ENCODE measurements at places on chromosomes 7 and 10.

DNA sequence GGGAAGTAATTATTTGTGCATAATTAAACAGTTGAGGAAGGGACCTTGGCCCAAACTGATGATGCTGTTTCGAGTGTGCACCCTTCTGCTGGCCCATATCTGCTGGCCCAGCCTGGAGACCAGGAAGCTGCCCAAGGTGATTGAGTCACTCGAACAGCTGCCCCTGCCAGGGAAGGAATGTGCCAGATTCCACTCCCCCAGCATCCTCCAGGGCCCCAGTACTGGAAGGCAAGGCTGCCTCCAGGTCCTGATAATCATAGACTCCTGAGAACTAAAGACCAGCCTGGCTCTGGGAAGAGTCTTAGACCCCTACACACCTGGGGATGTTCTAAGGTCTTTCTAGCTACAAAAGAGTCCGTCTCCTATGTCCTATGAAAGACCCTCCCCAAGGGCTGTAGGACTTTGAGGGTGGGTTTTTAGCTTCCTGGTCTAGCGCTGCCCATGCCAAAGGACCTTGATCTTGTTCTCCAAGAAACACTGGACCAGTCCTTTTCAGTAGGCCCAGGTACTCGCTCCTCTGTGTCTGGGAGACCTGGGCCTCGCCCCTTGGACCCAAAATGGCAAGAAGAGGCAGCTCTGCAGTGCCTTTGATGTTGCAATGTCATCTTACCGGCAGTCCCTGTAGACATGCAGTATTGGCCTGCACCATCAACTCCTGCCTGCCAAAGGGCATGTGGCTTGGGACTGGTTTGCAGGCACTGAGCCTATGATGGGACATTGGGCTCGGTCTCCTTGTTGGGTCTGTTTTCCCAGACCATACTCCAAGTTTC is 103.2 kb upstream of the GPR26 start:
- no peak for DNase-seq

DNA sequence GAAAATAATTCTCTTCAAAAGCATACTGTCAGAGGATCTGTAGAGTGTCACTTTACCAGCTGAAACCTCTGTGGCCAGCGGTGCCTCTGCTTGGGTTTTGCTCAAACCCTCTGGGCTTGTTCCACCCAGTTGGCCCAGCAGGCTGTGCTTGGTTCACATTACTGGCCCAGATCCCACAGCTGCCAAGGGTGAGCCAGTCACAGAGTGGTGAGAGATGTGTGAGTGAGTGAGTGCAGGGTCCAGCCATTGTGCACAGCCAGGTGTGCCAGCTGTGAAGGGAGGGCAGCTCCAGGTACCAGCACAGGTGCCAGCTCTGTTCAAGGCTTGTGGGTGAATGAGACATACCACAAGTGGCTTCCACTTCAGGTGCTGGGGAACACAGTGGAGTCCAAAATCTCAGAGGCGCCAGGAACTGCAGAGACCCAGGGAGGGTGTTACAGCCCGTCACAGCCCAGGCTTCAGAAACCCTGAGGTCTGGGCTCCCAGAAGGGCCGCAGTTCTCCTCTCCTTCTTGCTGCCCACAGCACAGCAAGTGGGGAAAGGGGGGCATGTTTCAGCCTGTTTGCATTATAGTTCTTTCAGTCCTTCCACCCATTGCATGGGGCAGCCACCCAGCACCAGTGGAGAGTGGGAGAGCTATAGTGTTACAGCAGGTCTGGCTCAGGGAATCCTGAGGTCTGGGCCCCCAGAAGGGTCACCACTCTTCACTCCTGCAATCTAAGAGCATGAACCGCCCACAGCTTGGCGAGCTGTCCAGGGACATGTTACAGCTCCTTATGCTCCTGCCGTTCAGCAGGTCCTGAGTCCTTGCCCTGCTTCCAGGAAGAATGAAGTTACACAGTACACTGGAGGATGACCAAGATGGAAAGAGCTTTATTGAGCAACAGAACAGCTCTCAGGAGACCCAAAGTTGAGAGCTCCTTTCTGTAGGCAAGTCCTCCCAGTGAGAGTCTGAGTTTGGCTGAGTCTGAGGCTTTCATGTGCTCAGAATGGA is 931.7 kb upstream of the SORCS1 start:
- no peak for DNase-seq

DNA sequence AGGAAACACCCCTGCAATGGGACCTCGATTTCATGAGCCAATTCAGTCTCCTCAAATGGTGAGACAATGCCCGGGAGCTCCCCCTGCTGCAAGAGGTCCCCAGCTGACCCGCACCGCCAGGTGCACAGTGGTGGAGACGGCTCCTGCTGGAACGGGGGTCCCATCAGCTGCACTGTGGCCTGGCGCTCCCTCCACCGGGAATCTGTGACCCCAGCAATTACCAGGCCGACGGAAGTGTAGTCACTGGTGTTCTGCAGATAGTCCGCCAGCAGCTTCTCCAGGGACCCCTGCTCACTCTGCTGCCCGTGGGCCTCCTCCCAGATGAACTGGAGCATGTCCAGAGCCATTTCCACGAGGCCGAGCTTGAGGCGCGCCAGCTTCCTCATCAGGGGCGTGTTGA is 64.9 kb upstream of the NKX6-2 start:
- DNase-seq = no peak

DNA sequence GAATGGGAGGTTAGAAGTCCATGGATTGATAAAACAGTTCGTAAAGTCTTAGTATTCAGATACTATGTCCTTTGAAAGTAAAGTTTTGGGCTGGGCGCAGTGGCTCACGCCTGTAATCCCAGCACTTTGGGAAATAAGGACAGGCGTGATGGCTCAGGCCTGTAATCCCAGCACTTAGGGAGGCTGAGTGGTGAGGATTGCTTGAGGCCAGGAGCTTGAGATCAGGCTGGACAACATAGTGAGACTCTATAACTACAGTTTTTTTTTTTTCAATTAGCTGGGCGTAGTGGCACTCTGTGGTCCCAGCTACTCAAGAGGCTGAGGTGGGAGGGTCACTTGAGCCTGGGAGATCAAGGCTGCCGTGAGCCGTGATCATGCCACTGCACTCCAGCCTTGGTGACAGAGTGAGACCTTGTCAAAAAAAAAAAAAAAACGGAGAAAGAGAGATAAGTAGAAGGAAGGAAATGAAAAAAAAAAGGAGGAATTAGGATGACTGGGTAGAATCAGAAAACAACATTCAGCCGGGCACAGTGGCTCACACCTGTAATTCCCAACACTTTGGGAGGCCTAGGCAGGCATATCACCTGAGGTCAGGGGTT is 25.7 kb upstream of the AGFG2 start:
- no peak for DNase-seq

DNA sequence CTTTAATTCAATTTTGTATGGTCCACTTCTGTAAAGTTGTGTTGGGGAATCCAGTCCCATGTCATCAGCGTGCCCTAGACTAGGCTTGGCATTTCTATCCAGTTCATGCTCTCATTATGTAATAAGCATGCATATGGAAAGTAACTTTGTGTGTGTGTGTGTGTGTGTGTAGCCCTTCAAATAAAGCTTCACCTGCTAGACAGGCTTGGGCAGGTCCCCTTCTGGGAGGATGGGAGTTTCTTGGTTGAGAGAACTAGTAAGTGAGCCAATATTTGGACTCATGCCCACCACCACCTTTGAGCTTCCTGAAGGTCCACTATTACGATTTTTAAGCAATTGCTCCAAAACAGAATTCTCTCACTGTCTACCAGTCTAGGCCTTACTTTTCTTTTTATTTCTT is 6.9 kb downstream of the BZW2 start:
- no peak for DNase-seq

DNA sequence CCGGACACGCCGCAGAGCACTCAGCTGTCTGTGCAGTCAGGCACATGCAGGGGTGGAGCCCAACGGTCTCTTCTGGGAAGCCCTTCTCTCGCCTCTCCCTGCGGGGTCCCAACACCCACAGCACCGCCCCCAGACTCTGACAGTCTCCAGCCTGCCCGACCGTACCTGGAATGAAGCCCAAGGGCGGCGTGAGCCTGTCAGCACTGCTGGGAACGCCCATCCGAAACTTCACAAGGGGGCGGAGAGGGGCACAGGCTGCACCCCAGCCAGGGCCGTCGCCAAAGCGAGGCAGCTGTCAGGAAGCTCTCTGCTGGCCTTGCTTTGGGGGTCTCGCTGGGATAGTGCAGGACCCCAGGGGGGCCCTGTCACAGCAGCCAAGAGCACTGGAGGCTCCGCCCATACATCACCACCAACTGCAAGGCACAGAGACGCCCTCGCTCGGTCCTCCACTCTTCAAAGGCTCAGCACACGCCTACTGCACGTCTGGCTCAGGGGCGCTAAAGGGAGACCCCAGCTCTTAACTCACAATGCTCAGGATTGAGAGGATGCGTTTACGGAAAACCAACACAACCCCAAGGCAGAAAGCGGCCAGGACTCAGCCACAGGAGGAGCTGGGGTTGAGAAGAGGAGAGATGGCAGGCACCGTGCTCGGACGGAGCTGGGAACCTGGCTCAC is 30.9 kb downstream of the MAD1L1 start:
- no peak for DNase-seq

- no peak for DNase-seq
These were observed 611.5 kb upstream of the IGFBP3 start for GRCh38 chr7:46532571-46532970.

- no peak for DNase-seq
These were observed 156.5 kb upstream of the AGR3 start for GRCh38 chr7:17038160-17038782.

DNA sequence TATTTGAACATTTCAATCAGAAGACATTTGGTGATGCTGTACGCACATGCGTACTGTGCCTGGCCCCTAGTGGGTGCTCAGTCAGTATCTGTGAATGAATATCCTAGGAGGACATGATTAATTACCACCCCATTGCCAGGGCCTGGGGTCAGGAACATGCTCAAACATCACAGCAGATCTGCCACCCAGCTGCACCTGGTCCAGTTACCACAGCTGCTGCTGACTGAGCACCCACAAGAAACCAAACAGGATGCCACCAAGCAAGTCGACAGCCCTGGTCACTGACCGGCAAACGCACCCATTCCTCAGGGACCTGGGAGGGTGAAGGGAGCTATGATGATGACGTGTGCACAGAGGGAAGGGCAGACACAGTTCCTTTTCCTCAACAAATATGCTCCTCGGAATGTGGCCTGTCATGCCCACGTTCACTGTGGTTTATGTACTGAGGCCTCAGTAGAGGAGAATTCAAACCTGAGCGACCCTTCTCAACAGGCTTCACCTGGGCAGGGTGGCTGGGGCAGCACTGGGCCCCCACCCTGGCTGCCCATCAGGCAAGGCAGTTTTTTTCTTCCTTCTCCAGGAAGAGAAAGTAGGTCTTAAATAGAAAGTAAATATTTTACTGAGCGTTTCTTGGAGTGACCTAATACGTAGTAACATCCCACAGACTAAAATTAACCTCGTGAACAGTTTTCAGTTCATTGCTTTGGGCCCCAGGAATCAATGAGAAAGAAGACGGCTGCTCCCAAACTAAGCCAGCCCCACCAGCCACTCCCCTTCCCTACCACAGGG is 13.4 kb downstream of the CTBP2 start:
- DNase-seq = no peak

DNA sequence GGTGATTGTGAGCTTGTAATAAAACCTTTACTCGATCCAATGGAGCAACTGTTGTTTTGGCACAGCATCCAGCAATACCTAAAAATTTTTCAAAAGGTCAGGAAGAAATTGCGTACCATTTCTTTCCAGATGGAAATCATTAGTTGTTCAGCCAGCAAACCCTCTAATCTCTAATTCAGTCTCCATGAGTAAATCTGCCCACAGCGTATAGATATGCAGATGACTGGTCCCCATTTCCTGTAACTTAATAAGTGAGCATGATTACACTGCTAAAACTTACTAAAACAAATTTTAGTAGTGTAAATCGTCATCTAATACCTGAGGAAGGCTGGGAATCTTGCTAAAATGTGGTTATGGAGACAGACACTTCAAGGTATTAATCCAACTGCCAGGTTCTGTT is 10.6 kb downstream of the SLC25A16 start:
- no peak for DNase-seq
